ENCODE measurements at places on chromosomes 4 and X. TPM values are rescaled to one million over a fixed set of nuclear protein-coding genes. Genes with fewer than 3 reads are reported as not detected.
A peak's percentile ranks its signal among the peaks of the same experiment; 100 is the strongest.

Gene PAGE2B
- total RNA-seq: not detected

Gene GPR143
- total RNA-seq: not detected

GRCh38 chrX:53433651-53434639, at the start of gene HSD17B10:
TSS of gene HSD17B10 (minus strand) at chrX:53434370. CDS start at chrX:53434345, 25 bp downstream.
- no peaks in the 10 kb centered on the region for H3K27me3 ChIP-seq
- peak within 1 kb of the TSS; percentile 35 for H3K4me3 ChIP-seq

GRCh38 chr4:39715788-39716187, 17.9 kb downstream of the UBE2K start:
- no peaks in the 10 kb centered on the region for H3K27me3 ChIP-seq
- H3K27ac ChIP-seq: no peak overlapping the region
- no peak for DNase-seq
- no peaks in the 10 kb centered on the region for H3K36me3 ChIP-seq
- H3K4me3 ChIP-seq: no peak overlapping the region

DNA sequence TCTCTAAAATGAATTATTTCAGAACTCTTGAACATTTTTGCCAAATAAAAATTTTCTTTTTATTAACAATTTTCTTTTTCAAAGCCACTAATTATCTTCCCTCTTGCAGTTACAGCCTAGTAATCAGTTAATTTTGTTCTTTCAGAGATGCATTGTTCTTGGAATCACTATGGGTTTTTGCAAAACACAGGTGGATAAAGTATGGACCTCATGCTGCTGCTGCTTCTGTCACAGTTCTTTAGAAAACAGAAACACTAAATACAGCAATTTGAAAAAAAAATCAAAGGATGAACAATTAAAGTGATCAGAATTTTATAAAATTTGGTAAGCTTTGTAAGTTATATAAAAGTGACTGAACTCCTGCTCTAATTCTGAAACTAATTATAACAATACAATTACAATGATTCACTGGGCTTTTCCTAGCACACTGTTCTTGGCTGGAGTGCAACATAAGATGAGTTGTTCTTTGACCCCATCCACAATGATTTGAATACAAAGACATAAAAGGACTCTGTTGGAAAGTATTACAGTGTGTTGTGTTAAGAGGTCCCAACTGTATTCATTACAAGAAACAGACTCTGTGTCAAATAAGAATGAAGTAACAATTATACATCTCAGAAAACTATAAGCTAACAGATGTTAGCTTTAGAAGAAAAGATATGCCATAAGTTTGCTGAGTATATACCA, 59.4 kb upstream of the GK2 start:
- no peak overlapping the region for H3K4me3 ChIP-seq
- no peak overlapping the region for H3K27ac ChIP-seq
- no peaks in the 10 kb centered on the region for H3K27me3 ChIP-seq
- H3K4me1 ChIP-seq: no peaks in the 10 kb centered on the region
- DNase-seq: no peak

DNA sequence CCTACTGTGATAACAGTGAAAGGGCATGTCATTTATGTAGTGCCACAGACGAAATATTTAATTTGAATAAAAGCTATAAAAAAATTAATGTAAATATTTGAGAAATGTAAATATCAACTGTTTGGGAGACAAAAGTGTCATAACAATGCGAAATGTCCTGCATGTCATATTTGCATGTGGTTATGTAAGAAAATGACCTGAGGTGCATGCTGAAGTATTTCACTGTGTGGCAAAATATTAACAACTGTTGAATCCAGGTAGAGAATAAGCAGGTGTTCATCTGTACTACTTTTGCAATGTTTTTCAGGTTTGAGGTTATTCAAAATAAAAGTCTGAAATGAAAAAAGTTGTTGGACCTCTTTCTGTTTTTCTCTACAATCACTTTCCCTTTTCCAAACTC, 30.9 kb downstream of the PROM1 start:
- no peak for DNase-seq
- no peaks in the 10 kb centered on the region for H3K36me3 ChIP-seq
- no peaks in the 10 kb centered on the region for H3K27me3 ChIP-seq
- H3K4me1 ChIP-seq: no peaks in the 10 kb centered on the region

DNA sequence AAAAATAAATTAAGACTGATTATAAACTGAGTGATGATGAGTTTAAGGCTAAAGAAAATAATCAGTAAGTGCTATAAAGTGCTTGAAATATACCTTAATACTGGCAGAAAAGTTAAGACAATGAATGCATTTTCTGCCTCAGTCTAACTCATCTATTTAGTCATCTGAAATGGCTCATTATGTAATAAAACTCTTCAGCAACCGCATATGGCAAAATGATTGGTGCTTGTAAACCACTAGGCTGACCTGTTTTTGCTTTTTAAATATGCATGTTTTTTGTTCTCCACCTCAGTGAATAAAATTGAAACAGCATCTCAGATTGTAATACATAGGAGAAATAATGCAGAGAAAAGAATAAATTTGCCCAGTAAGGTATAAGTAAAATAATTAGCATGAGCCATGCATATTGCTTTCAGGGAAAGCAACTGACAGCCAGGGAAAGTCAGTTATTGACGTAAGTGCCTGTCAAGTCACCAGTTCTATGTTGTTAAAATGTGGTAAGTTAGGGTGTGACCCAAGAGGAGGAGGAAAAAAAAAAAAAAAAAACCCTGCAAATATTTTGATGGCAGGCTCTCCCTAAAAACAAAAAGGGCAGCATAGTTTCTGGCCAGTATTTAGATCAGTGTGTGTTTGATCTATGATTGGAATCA, 167.5 kb downstream of the PALLD start:
- no peak for DNase-seq
- H3K36me3 ChIP-seq: no peaks in the 10 kb centered on the region
- no peak overlapping the region for H3K4me3 ChIP-seq
- peak overlapping the region; percentile 22 for H3K27ac ChIP-seq

DNA sequence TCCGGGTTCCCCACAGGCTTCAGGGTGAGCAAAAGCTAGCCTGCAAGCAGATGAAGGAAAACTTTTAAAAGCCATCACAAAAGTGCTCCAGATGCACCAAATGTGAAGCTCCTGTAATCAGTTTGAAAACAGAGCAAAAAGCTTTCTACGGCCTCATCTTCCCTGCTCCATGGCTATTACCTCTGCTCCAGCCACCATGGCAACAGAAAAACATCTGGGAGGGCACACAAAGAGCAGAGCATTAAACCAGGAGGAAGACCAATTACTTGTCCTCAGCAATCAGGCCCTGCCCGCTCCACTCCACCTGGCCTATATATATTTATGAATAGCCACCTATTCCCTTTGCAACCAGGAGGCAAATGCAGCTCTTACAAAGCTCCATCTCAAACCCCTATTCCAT, 33.6 kb downstream of the TMEM154 start:
- no peak overlapping the region for H3K4me3 ChIP-seq
- no peaks in the 10 kb centered on the region for H3K36me3 ChIP-seq
- H3K4me1 ChIP-seq: no peaks in the 10 kb centered on the region

DNA sequence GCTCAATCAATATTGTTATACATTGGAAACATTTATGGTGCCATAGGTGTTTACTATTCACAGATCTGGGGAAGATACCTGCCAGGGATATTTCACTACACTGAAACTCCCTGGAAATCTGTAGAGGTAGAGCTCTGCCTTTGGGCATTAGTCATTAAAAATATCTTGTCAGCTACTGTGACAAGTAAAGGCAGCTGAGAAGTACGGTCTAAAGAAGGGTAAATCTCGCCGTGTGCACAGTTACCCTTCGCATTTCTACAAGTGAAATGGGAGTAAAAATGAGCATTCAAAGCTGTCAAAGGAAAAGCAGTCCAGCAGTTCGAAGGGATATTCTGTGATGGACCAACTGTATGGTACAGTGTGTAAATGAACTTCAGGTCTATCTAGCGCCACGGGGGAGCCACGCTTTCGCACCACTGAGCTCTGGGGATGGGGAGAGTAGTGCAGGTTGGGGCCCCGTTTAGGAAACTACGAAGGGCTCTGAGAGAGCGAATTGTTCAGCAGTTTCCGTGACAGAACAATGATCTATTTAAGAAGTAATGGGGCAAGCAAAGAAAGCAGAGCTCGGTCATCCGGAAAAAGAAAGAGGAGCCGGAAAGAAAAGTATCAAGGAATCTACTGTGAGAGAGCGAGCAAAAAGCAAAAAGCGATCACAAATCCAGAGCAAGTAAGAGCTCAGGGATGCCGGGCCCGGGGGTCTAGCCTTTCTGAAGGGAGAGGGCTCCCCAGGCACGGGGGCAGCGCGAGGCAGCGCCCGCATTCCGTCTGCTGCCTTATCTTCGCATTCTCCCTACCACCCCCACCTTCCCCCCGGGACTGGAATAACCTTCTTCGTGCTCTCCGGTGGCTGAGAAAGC, 646 bp downstream of the TIGD4 start:
- H3K4me1 ChIP-seq: no peaks in the 10 kb centered on the region
- DNase-seq: no peak
- H3K36me3 ChIP-seq: no peaks in the 10 kb centered on the region

GRCh38 chr4:3679851-3680311, 86.3 kb upstream of the ADRA2C start:
- H3K27ac ChIP-seq: peak overlapping the region; percentile 5
- no peak overlapping the region for H3K4me3 ChIP-seq
- H3K4me1 ChIP-seq: no peaks in the 10 kb centered on the region

DNA sequence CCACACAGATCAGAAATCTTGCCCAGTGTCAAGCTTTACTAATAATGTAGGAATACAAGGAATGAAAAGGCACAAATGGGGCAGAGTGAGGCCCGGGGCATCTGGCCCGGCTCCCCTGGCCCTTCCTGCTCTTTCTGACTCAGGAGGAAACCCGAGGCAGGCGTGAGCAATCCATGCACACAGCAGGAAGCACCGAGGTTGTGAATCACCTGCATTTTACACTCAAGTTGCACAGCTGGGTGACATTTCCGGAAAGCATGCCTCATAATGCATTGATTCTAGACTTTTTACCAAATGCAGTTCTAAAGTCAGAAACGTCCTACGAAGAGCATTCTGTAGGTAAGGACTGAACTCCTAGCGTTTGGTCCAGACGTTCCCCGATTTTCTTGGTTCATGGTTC, 38.9 kb downstream of the PRIMPOL start:
- no peak overlapping the region for H3K27ac ChIP-seq
- H3K4me3 ChIP-seq: no peak overlapping the region
- DNase-seq: no peak
- no peaks in the 10 kb centered on the region for H3K4me1 ChIP-seq
- H3K36me3 ChIP-seq: no peaks in the 10 kb centered on the region

DNA sequence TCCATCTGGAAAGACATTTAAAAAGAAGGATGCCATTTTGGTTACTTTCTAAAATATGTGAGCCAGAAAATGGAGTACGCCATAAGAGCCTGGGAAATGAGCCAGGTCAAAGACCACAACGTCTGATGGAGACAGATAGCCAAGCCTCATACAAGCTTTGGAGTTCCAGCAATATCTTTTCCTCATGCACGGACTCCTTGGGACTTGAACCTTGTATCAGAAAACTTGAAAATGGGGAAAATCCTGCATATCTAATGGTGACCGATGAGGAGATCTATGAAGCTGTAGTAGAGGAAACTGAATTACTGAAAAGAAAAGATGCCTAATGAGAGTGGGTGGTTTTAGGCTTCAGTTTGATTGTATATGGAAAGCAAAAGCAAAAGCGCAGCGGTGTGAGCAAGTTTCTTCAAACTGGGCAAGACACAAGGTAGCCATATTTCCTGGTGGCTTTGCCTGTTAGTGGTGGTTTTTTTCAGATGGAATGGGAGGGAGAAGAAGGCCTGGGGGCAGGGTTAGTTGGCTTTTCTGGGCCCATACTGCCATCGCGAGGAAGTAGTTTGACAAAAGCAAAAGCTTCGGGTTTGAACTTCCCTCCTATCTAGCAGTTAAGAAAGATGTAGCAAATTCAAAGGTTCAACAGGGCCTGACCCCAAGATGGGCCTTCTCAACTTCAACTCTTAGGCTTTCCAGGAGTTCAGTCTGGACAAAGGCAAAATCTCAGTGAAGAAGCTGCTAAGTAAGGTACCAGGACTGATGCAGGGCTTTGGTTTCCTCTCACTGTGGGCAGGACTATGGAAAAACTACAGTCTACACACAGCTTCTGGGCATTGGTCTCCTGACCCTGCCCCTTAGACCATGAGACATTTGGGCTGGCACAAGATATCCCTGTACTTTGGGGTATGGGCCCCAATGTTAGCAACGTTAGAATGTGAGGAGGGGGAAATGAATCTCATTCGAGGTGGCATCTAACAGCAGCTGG, 210.0 kb upstream of the STK26 start:
- no peaks in the 10 kb centered on the region for H3K36me3 ChIP-seq
- H3K4me1 ChIP-seq: no peaks in the 10 kb centered on the region
- H3K27ac ChIP-seq: peak overlapping the region; percentile 68
- H3K4me3 ChIP-seq: peak overlapping the region; percentile 38
- peak; percentile 79 for DNase-seq

DNA sequence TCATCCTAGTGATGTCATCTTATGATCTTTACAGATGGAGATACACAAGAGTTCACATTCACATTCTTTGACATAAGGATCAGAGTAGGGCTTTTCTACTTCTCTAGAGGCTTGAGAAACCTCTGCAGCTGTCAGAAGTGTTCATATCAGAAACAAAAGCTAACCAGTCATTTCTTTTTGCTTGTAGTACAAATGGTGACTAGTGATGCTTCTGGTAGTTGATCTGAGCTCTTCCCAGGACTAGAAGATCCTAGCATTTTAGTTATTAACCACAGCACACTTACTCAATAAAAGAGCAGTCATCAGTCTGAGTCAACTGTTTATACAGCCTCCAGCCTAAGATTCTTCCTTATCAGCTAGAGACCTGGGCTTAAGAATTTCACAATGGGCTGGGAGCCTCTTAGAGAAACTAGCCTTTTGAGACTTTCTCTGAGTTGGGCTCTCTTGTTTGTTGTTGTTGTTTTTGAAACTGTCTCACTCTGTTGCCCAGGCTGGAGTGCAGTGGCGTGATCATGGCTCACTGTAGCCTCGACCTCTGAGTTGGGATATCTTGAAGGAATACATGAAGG, 84.1 kb downstream of the TMEM164 start:
- H3K36me3 ChIP-seq: no peaks in the 10 kb centered on the region
- no peak overlapping the region for H3K4me3 ChIP-seq
- peaks cover 7% of the 10 kb centered on the region for H3K27me3 ChIP-seq
- no peak for DNase-seq

DNA sequence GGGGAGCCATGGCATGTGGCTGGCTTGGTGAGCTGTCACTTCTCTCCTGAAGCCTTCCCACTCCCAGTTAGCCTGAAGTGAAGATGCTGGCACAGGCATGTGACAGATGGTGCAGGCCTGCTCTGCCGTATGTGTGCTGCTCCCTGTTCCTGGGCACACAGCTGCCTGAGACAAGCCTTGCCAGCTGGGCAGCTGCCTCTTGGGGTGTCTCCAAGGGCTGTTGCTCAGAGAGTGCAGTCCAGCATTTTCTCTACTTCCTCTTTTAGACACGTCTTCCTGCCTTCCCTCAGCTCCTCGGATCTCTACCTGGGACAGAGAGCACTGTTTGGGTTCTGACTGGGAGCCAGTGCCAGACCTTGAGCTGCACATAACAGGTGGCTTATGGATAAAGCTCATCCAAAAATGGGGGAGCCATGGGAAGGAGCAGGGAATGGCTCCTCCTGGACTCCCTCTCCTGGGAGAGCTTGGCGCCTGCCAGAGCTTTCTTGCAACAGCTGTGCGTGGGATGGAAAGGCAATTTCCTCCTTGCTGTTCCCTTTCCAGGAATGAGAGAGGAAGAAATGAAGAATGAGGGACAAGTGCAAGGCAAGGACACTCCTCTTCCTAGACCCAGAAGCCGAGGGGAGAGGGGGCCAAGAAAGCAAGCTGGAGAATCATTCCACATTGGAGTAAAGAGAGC, 132.9 kb downstream of the MSL3 start:
- no peak for DNase-seq
- no peaks in the 10 kb centered on the region for H3K27me3 ChIP-seq
- H3K27ac ChIP-seq: no peak overlapping the region
